NCI-H2029 (cell line): ENCODE measurements at places on chromosomes 5 and 9.
A peak's percentile ranks its signal among the peaks of the same experiment; 100 is the strongest.

GRCh38 chr5:33888587-33888986, 3.2 kb downstream of the ADAMTS12 start:
- no peak for DNase-seq

- no peak for DNase-seq
Measured at GRCh38 chr5:142364251-142365145, 39.7 kb upstream of the SPRY4 start.

DNA sequence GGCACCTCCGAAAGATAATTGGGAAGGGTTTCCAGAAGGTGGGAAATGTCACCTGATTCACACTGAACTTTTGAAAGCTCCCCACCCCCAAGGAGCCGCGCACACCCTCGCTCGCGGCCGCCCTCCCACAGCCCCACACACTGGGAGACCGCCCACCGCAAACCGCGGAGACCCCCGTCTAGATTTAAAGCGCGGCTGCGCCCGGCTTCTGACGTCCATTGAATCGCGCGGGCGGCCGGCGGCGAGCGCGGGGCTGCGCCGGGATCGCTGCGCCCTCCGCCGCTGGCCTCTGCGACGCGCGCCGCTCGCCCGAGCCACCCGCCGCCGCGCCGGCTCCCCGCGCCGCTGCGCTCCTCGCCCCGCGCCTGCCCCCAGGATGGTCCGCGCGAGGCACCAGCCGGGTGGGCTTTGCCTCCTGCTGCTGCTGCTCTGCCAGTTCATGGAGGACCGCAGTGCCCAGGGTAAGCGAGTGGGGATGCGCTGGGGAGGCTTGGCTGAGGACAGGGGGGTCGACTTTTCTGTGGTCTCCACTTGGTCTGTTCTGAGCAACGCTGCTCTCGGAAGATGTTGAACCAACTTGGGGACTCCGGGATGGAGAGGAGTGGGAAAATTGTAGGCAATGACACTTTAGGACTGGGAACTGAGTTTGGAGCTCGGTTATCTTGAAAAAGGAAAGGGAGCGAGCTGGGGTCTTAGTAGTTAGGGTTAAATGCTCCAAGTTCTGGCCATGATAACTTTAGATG, at the start of gene FST:
TSS of gene FST (plus strand) at position 214 of the 743 bp plus-strand sequence. CDS start at position 377, 163 bp downstream.
- no peak for DNase-seq

DNA sequence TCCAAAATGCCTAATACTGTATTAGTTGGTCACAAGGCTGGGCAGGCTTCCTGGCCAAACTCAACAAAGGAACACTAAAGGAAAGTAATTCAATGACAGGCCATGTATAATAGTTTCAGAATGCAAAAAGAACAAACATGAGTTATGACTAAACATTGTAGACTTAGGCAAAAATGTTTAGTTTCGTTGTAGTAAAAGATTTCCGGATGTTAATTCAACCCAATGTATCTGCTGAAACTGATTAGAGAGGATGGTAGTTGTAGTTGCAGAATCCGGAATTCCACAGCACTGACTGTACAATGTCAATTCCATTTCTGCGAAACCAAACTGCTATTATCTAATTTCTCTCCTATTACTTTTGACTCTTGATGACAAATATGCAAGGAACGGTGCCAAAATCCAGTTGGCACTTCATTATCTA, 117.9 kb upstream of the FST start:
- no peak for DNase-seq

DNA sequence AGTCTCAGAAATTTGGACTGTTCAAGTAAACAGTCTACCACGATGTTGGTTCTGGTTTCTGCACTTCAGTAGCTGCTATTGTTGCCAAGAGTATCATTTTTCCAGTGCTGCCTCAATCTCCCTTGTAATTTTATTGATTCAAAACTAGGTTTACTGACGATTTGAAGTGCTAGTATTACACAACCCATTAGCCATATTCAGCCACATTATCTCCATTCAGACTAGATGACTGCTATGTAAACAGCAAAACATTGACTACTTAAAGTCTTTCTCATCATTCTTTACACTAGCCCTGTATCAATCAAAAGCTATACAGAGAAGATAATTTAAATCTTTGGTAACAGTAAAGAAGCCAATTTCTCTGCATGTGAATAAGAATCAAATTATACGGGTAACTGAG, 102.0 kb upstream of the TSLP start:
- no peak for DNase-seq

- no peak for DNase-seq
Measured at GRCh38 chr5:53928641-53929040, 368.2 kb downstream of the NDUFS4 start.

- no peak for DNase-seq
Measured at GRCh38 chr9:114090798-114091197, 8.3 kb downstream of the KIF12 start.

DNA sequence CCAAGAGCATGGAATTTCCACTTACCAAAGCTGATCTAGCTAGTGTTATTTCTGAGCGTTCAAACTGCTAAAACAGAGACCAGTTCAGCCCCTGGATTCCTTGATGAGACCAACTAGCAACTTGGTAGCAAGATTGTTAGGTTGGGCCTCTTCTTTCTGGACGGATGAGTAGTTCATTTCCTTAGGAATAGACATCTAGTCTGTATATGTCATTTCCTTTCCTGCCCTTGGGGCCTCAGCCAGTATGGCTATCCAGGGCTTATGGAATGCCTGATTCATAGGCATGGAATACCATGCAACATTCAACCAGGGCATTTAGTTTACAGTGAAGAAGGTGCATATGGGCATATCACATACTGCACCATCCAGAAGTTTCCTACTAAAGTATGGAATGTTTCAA, 14.5 kb upstream of the LPAR1 start:
- no peak for DNase-seq

DNA sequence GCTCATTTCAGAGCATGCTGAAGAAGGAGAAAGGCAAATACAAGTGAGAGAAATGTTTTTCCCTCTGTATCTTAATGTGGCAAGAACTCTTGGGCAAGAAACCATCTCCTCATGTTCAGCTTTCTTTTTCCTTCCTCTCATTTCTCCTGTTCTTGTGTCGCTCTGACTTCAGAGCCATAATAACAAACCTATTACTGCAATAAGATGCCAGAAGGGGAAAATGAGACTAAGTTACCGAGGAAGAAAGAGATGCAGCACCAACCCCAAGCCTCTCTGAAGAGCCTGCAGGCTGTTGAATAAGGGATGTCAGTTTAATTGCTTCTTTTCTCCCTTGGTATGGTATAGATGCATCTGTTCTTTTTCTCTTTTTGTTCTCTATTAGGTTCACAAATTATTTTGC, 170.1 kb upstream of the GLRA1 start:
- DNase-seq: no peak

DNA sequence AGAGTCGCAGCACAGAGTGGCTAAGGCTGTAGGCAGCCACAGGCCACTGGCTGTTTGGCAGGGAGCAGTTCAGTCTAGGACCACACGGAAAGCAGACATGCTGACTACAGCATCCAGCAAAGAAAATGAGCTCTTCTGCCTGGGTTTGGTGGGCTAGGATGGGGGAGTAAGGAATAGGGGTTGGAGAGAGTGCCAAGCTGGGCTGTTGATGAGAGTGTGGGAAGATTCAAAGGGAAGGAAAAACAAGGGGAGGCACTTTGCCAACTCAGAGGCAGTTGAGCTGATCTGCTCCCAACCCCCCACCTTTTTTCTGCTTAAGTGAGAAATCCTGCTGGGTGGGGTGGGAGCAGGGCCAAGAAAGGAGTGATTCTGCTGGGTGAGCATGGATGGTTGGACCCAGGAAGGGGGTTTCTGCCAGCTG, 35.9 kb downstream of the SVEP1 start:
- no peak for DNase-seq

DNA sequence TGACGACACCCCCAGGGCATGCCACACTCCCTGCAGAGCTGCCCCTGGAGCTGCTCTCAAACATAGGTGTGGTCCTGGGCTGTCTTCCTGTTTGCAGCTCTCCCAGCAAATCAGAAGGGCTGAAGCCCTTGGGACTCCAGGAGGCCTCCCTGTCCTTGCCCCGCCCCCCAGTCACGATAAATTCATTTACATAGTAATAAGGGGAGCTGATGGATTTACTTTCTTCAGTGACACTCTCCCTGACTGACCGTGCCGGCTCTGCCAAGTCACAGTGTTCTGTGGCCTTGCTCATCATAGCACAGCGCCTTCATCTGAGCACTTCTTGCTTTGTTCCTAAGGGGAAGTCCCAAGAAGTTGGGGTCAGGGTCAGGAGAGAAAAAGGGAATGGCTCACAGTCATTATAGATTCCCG, 121.4 kb downstream of the ENC1 start:
- no peak for DNase-seq

DNA sequence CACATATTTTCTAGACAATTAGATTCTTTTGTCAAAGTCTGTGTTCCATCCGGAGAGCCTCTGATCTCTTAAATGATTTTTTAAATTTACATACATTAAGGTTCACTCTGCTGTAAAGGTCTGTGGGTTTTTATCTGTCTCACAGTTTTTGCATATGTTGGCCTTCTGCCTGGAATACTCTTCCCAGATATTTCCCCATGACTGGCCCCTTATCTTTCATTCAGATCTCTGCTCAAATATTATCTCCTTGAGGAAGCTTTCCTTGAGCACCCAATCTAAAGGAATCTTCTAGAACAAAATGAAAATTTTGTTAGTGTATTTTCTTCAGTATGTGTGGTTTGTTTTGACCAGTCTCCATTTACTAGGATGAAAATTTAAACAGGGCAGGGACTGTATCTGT, 26.3 kb downstream of the FAF2 start:
- DNase-seq: no peak

- no peak for DNase-seq
Measured at GRCh38 chr9:126421567-126422428, 95.2 kb downstream of the MVB12B start.

GRCh38 chr5:33769196-33769595, 122.6 kb downstream of the ADAMTS12 start:
- DNase-seq: no peak

GRCh38 chr9:127525401-127526188, 74.3 kb downstream of the LRSAM1 start:
- DNase-seq: no peak

DNA sequence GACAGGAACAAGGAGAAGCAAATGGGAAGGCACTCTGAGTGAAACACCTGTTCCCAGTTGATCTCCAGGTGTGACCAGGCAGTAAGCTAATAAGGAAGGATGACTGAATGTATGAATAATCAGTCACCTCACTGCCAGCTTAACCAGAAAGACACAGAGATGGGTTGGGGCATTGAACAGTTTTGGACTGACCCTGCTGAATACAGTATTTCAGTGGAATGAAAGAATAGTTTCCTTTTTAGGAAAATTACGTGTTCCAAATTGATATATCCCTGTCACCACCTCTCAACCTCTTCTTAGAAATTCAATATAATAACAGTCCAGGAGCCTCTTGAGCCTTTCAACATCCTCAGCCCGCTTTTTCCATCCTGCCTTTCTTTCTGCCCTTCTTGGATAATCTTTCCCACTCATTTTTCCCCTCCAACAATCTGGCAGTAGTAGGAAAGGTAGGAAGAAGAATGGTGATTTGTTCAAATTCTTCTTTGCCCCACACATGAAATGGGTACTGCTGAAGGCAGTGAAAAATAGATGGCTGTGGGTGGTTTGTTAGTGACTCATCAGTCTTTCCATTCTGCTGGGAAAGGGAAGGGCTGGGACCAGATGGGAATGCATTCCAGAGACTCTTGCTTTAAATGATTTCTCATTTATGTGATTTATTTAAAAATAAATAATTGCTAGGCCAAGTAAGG, 117.9 kb downstream of the ZSWIM6 start:
- peak; percentile 23 for DNase-seq

- no peak for DNase-seq
Measured at GRCh38 chr5:153555420-153556114, 65.1 kb downstream of the GRIA1 start.

GRCh38 chr5:138138949-138139780, at the start of gene NME5:
TSS of gene NME5 (minus strand) at chr5:138139428. CDS start at chr5:138138780, 648 bp downstream.
- DNase-seq: peak; percentile 71

DNA sequence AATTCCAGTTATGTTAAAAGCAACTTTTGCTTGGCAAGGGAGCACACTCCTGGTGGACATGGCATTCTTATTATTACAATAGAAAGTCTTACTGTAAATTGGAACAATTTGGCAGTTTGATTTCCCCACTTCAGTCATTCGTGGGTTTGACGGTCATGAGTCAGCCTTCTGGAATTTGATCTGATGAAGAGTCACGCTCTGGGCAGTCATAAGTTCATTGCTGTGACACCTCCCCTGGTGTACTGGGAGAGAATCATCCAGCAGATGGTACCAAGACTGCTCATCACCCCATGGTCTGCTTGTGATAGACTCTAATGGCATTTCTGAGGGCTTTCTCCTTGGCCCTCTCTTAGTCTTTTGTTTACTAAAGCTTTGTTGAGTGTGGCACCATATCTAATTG, 53.8 kb downstream of the GLRA1 start:
- DNase-seq: no peak

DNA sequence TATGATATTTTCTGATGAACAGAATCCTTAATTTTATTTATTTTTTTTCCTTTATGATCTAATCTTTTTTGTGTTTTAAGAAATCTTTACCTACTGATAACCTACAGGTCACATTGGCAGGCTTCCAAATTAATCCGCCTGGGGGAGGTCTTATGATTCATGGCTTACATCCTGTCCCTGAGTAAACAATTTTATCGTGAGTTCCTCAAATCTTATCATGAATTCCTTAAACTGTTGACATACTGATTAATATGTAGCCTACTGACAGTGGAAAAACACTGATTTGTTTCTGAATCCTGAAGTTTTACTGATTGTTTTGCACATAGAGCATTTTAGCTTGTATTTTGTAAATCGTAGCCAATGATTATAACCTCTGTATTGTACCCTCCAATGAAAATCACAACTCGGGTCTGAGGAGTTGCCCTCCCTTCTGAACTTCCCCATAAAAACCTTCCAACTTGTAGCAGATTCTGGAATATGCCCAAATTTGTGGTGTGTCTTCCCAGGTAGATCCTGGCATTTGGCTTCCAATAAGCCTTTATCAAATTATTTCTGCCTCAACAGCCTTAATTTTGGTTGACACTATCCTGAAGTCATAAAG, 105.6 kb downstream of the VCAN start:
- DNase-seq: no peak

DNA sequence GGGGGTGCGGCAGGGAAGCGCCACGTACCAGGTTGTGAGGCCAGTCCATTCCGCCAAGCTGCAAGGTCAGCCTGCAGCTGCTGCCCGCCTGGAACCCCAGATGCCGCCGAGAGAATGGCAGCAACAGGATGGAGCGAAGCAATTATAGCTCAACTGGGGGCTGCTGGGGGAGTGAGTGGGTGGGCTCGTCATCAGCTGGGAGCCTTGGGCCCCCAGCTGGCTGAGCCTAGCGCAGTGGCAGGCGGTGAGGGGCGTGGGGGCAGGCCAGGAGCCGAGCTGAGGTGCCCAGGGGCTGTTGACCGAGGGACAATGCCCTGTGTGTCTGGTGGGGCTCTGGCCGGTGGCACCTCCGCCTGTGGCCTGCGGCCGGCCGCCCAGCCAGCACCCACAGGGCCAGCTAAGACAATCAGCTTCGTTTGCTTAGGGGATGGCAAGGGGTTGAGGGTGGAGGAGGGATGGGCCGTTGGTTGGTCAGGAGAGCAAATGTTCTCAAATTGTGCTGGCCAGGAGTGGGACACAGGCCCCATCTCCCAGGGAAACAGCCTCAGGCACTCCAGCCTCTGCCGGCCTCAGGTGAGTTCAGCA, at the start of gene IL17B:
TSS of gene IL17B (minus strand) at position 116 of the 585 bp plus-strand sequence. CDS start at position 49, 67 bp downstream.
- DNase-seq: no peak

- no peak for DNase-seq
Measured at GRCh38 chr9:78605041-78606000, 308.4 kb downstream of the PSAT1 start.

- DNase-seq: peak; percentile 44
Measured at GRCh38 chr5:73321757-73322436, 126.7 kb downstream of the FOXD1 start.
